Fibroblast of skin of right biceps (primary cell): ENCODE measurements at places on chromosomes 4 and X.

- no peak for DNase-seq
Observed at GRCh38 chr4:155982736-155983385, 29.2 kb upstream of the CTSO start.

- DNase-seq = peak; percentile 66
Observed at GRCh38 chr4:153067376-153067775, 131.3 kb downstream of the FHDC1 start.

DNA sequence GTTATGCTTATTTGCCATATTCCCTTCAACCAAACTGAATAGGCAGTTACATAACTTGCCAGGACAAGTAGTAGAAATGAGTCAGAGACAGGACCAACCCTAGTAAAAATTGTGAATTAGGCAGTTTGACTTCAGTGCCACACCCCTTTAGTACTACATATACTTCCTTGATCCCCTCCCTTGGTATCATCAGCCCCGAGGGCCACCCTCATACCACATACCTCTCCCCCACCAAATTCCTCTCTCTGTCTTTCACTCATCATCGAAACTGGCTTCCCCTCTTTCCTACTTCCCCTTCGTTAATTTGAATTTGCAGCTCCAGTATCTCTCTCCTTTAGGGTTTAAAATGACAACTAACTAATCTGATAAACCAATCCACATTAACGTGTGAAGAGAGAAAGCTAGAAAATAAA, 7.9 kb upstream of the PTPN13 start:
- DNase-seq = no peak

GRCh38 chrX:11265352-11265751, 27.9 kb upstream of the AMELX start:
- DNase-seq = no peak

DNA sequence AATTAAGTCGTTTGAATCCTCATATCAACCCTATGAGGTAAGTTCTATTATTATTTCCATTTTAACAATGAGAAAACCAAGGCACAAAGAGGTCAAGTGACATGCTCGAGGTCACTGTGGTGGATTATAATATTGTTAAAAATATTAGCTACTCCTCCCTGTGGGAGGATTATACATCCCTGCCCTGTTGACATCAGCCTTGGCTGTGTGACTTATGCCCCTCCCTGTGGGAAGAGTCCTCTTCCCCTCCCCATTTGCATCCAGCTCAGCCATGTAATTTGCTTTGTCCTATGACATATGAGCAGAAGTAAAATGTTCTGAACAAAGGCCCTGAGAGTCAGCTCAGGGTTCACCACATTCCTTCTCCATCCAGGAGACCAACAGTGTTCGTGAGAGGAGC, 152.7 kb upstream of the ZIC3 start:
- no peak for DNase-seq

- peak; percentile 2 for DNase-seq
Observed at GRCh38 chrX:65528705-65529340, 5.8 kb downstream of the LAS1L start.

DNA sequence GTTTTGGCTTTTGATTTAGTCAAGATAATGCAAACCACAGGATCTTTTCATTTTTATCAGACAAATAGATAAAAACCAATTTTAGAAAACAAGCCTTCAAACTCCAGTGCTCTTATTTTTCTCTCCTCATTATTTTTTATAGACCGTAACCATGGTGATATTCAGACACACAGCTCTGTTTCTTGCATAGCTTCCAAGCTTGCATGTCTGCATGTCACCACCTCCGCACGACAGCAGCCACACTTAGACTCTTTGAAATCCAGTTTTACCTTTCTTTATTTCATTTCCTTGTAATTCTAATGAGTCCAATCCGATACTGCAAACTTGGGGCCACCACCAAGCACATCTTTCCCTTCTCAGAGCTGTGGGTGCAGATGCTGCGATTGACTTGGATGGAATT, 94.3 kb upstream of the GPM6A start:
- no peak for DNase-seq

DNA sequence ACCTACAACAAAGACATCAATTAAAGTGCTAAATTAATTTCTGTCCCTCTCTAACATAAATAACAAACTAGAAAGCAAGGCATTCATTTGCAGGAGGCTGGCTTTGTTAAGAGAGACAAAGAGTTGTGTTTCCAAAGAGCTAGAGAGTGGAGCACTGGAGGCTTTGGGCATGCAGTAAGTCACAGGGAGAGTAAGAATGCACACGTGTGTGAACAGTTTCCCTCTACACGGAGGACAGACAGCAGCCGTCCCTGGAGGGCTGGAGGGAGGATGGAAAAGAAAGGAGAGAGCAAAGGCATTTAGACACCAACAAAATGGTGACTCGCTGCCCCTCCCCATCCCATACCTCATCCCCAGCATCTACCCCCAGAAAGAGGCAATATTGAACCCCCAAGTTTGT, 20.4 kb upstream of the DCHS2 start:
- DNase-seq = no peak

GRCh38 chrX:141133272-141133671, 43.7 kb downstream of the LDOC1 start:
- no peak for DNase-seq

DNA sequence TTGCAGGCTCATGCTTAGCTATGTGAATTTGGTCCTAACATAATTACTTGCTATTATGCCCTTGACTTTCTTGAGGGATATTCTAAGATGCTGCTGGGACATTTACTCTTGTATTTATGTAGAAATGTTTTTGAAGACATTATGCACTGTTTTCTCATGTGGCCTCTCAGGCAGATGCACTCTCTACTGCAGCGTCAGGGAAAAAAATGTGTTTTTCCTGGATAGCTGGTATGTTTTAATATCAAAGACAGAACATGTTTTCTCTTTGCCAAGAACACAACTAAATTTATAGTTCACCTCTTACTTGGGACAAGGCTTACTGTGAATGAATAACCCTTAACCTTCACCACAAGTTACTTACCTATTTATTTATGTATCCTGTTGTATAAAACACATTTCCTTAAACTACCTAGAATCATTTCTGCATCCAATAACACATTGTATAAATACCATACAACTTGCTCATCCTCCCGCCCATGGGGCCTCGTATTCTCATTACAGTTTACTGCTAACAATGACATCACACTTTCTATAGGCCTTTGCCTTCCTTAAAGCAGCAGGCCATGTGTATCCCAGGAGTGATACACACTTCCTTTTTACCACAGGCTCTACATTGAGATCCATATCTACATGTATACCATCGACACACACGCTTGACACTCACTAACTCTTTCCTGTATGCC, 178.7 kb downstream of the SLIT2 start:
- DNase-seq = peak; percentile 80

- DNase-seq = no peak
Observed at GRCh38 chrX:1488745-1489144, 36.0 kb upstream of the ASMTL start.

GRCh38 chrX:30822764-30823163, 66.3 kb downstream of the TAB3 start:
- peak; percentile 20 for DNase-seq

- DNase-seq = no peak
Observed at GRCh38 chr4:89357340-89357739, 49.7 kb upstream of the GPRIN3 start.

- DNase-seq = no peak
Observed at GRCh38 chr4:99855678-99856077, 38.5 kb downstream of the LAMTOR3 start.

DNA sequence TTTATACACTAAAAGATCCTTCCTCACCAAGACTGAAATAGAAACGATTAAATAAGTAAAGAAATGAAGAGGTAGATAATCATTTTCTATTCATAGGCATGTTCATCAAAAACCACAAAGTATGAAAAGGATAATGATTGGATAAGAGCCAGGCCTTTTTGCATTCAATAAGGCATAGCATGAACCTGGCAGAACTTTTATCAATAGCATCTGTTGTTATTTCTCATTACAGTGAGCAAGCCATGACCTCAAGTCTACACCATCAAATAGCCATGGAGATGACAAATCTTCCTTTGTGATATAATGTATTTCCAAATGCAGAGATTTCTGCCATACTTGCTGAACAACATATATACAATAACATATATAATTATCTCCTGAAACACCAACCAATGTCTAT, 206.0 kb upstream of the SLC7A11 start:
- DNase-seq = peak; percentile 28

GRCh38 chr4:79381161-79381560, 26.9 kb downstream of the GK2 start:
- DNase-seq = no peak

- no peak for DNase-seq
Observed at GRCh38 chr4:86380181-86380724, 20.4 kb upstream of the MAPK10 start.

GRCh38 chr4:181416966-181417365, 826.2 kb upstream of the TENM3 start:
- DNase-seq = peak; percentile 8

DNA sequence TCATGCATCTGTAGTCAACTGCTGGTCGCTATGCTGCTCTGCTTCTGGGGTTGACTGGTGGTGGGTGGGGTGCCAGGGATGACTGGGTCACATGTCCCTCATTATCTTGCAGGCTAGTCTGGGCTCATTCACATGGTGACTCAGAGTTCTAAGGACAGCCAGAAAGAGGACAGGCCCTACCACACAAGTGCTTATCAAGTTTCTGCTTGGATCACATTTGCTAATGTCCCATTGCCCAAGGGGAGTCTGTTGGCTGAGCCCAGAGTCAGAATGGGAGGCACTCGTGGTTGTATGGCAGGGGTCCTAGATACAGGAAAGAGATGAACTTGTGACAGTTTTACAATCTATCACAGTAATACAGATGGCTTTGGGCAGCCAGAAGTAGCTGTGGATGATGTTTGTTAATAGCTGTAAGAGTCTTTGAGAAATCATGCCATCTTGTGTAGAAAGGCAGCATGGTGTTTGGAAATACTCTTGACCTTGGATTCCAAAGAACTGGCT, 221.3 kb downstream of the GPAT3 start:
- no peak for DNase-seq

GRCh38 chr4:822361-823175, 3.4 kb downstream of the CPLX1 start:
- DNase-seq = no peak

DNA sequence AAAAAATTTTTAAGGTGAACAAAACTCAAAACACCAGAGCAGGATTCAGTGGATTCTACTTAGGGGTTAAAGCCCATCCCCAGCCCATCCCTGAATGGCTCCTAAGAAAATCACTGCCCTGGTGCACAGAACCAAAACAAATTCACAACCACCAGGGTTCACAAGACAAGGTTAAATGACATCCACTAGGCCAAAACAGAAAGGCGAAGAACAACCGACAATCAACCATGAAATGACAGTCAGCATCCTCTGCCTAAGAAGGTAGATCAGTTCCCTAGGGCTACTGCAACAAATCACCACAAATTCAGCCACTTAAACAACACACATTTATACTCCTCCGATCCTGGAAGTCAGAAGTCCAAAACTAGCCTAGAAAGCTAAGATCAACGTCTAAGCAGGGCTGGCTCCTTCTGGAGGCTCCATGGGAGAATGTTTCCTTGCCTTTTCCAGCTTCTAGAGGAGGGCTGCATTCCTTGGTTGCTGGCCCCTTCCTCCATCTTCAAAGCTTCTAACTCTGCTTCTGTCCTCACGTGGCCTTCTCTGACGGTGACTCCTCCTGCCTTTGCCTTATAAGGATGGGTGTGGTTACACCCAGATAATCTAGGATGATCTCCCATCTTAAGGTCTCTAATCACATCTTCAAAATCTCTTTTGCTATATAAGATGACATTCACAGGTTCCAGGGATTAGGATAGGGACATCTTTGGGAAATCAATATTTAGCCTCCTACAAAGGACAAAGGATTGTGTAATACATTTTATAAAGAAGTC, 1.8 kb downstream of the CCNQ start:
- DNase-seq = no peak

DNA sequence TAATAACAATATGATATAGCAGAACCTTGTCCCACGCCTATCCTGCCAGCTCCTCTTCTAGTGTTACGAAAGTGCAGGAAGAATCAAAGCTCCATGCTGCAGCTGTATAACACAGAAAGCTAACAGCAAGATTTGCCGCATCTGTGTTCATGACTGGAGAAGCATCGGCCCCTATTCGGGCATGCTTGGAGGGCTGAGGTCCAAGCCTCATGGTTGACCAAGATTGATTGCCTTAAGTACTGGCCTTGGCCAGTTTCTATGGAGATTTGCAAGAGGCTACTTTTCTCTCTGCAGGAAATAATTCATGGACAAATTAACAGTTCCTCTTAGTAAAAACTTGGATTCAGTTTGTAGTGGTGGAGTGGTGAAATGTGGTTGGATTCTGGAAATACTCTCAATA, 12.9 kb upstream of the NDP start:
- no peak for DNase-seq

- no peak for DNase-seq
Observed at GRCh38 chr4:138327338-138327737, 85.2 kb upstream of the SLC7A11 start.

DNA sequence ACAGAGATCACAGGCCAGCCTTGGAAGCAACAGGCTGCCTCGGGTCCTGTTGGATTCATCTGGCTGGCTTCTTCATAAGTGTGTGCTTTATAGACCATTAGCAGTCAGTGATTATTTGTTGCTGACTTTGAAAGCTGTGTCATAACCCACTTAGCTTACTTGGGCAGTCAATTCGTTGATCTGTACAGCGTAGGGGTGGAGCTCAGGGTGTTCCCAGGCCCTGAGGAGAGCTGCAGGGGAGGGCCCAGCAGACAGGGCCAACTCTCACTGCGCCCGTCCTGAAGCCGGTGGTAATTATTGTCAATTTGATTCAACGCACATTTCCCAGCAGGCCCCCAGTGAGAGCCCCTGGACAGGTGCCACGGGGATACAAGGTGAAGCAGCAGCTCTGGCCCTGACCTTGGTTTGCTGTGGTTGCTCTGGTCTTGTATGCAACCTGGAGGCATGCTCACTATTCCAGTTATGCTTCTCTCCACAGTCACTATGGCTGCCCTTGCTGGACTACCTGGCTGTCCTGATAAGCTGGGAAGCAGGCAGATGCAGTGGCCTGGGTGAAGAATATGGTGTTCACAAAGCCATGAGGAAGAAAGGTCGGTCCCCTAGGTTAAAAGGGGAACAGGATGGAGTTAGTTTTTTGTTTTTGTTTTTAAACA, 40.1 kb upstream of the HMGB3 start:
- no peak for DNase-seq

DNA sequence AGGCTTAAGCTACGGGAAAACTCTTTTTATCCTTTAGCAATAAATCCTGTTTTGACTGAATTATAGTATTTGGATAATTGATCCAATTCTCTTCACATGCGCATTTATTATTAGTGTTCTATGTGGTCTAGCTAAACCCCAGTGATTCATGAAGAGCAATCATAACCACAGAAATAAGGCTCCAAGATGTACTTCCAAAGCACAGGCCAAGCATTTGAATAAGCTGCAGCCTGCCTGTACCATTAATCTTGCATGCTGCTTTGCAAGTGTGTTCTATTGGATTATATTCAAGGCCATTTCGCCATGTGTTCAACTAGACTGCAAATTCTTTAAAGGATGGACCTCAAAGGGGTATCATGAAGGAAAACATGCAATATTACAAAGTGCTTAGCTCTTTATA, 385.2 kb upstream of the FAT1 start:
- peak; percentile 15 for DNase-seq

GRCh38 chr4:164261831-164262230, 492.1 kb upstream of the SMIM31 start:
- no peak for DNase-seq
